NCI-H748 treated with DMSO at 0.1 percent for 48 hours (cell line): ENCODE measurements at places on chromosomes 4 and X.

GRCh38 chr4:139619644-139620043 is 46.0 kb upstream of the MGST2 start:
- DNase-seq = no peak

DNA sequence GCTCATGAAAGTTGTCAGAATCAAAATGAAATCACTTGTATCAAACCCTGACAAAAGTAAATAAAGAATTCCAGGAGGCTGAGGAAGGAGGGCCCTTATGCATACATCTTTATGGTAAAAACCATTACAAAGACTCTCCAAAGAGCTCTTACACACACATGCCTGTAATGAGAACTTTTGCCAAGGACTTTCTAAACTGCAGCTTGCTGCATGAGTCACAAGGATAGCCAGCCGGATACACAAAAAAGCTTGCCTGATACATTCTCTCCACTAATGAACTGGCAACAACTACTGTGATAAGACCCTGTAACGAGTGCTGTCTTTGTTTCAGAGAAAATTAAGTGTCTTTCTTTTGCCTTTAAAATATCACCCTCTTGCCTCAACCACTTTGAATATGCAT is 618.1 kb downstream of the PPP4R3C start:
- DNase-seq = no peak

DNA sequence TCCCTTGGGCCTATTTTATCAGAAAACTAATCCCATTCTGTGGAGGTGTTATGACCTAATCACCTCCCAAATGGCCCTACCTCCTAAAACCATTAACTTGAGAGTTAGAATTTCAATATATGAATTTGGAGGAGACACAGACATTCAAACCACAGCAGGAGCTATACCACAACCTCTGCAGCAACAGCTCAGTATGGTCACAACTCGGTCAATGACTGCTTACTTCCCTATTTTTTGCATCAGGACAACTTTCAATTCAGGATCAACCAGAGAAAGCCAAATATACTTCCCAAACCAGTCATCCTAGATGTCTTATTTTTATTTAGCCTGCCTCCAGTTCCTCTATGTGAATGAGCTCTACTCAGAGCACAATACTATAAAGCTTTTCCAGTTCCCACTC is 11.3 kb upstream of the SMARCA5 start:
- DNase-seq = no peak

DNA sequence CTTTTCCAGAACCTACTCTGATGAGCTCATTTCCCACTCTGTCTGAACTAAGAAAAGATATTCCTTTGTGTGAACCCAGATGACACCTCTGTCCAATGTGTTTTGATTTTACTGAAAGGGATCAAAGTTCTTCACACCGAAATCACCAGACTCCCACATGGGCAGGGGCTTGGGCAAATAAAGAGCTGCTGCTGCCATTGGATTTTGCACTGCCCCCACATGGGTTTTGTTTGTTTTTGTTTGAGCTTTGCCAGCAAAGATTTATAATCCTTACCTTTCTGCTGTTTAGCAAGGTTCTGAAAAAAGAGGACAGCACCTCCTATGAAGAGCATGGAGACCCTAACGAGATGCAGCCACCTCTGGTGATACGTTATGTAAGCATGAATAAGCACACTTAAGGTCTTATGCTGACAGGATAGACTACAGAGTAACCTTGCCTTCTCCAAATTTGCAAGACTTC is 44.3 kb downstream of the HSD17B13 start:
- no peak for DNase-seq

DNA sequence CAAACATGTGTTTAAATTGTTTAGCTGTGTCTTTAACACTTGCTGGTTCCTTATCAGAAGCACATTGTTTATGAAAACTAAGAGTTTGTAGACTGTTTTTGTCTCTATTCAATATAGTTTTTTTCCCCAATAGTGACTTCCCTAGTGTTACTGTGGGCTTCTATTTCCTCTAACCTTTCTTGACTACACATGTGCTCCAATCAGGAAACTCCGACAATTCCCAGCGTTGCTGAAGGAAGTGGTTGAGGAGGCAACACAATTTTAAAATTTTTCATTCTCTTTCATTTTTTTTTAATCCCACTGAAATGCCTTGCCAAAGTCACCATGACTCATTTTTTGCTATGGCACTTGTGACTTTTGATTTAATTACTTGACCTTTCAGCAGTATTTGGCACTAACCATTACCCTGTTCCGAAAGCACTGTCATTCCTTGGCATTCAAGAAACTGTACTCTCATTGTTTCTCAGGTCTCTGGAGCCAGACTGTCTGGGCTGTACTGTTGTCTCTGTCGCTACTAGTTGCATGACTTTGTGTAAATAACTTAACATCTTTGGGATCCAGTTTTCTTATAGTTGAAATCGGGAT is 67.6 kb upstream of the FREM3 start:
- DNase-seq = no peak

- no peak for DNase-seq
These were observed 166.9 kb upstream of the GK2 start for GRCh38 chr4:79574741-79575451.

DNA sequence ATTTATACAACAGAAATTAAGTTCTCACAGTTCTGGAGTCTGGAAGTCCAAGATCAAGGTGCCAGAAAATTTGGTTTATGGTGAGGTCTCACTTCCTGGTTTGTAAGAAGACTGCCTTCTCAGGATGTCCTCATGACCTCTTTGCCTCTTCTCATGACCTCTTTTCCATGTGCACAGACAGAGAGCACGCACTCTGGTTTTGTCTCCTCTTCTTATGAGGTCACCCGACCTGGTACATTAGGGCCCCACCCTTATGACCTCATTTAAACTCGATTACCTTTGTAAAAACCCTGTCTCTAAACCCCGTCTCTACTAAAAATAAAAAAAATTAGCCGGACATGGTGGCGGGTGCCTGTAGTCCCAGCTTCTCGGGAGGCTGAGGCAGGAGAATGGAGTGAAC is 155.9 kb downstream of the KIT start:
- no peak for DNase-seq
